ENCODE measurements at places on chromosomes 2 and 18. TPM values are rescaled to one million over a fixed set of nuclear protein-coding genes. Genes with fewer than 3 reads are reported as not detected.

DNA sequence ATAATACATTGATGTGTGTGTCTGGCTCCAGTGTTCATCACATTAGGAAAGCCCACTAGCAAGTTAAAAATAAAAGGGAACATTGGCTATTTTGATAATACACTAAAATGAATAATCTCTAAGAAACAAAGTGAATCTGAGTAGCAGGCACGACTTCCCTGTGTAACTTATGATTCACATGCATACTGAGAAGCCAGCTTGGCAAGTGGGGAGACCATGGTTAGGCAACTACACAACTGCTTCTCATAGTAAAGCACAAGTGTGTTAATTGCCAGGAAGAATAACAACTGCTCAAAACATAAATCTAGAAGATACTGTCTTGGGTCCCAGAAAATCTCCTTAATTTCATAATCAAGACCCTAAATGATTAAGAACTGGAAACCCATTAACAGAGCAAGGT is 4.0 kb downstream of the MYO5B start:
- DNase-seq, result no peak

- no peak for DNase-seq
Observed at GRCh38 chr18:7784171-7784570, 217.1 kb downstream of the PTPRM start.

GRCh38 chr2:31207790-31208189 is 9.5 kb downstream of the CAPN14 start:
- no peak for DNase-seq

GRCh38 chr2:31525876-31526275 is 54.9 kb downstream of the SRD5A2 start:
- DNase-seq, result no peak

DNA sequence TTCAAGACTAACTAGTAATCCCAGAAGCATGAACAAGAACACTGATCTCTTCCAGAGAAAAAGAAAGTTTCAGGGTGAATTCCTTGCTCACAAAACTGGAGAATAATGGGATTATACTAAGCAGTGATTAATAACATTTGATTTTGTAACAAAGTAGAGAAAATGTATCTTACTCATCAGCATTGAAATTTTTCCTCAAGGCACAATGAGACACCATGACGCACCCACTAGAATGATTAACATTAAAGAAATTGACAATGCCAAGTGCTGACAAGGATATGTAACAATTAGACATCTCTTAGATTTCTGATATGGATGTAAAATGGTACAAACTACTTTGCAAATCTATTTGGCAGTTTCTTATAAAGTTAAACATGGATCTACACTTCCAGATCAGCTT is 101.1 kb upstream of the EPHA4 start:
- DNase-seq, result no peak

GRCh38 chr2:43642363-43642762 is 5.3 kb downstream of the PLEKHH2 start:
- DNase-seq, result no peak

DNA sequence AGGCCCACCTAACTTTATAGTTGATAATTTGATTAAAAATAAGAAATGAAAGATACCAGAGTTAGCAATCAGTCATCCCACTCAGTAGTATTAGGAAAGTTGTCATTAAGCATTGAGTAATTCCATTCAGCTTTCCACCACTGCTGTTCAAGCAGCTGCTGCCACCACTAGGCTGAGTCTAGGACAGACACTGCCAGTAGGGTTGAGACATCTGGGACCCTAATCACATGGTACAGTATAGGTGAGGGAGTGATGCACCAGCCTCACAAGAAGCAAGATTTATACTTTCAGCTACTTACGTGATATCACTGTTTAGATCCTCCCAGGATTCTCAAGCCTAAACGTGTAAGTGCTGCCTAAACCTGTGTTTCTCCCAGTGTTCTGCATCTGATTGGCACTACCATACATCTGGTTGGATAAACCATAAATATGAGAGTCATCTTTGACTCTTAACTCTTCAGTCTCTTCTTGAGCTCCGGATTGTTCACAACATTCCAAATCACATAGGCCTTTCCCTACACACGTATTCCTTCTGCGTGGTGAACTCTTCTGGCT is 3.2 kb downstream of the UBXN4 start:
- DNase-seq, result no peak

DNA sequence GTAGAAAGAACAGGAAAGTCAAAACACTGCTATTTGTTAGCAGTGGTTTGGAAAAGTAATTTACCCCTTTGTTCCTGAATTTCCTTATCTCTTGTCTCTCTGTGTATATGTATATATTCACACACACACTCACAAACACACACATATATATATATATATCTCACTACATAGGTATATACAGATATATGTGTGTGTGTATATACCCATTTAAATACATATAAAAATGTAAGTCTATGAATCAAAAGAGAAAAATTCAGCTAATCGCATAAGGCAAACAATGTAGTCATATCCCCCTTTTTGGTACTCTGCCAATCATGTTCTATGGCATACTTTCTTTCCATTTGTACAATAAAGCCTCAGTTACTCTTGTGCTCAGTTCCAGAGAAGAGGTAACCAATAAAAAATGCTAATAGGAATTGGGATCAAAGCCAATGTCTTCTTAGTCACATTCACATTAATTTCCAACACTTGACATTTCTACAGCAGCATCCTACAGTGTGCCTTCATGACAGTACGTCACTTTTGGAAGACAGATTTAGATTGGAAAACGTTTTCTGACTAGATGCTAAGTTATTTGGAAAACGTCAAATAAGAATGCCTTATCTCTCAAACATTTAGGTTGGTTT is 94.6 kb downstream of the MC4R start:
- DNase-seq, result no peak

DNA sequence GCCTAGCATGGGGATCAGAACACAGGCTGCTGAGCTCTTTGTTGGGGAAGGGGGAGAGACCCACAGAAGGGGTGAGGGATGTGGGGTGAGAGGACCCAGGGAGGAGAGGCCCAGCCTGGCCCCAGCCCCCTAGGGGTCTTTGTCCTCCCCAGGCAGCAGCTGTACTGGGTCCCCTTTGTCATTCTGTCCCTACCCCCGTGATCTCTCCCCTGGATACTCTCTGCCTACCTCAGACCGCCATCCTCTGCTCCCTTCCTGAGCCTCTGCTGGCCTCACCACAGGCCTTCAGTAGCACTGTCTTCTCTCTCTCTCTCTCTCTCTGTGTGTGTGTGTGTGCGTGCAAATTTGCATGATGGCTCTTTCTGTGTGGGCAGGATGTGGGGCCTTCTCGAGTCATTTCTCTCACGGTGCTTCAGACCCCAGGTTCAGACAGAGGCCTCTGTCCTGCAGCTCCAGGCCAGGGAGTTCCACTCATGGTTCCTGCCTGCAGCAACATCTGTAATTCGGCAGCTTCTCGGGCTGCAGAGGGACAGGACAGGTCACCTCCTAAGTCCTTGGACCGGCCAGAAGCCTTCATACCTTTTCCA is 1.4 kb downstream of the PSD4 start:
- DNase-seq, result no peak

DNA sequence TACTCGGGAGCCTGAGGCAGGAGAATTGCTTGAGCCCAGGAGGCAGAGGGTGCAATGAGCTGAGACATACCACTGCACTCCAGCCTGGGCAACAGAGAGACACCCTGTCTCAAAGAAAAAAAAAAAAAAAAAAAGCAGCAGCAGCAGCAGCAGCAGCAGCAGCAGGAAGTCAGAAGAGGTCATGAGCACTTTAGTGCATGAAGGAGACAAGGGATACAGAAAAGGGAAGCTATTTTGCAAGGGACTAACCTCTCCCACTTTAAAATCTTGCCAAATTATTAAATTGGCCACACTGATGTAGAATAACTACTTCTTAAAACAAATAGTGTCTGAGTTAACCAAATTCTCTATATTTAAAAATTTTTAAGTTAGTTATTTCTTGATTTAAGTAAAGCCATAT is 113.4 kb upstream of the PDE1A start:
- no peak for DNase-seq

DNA sequence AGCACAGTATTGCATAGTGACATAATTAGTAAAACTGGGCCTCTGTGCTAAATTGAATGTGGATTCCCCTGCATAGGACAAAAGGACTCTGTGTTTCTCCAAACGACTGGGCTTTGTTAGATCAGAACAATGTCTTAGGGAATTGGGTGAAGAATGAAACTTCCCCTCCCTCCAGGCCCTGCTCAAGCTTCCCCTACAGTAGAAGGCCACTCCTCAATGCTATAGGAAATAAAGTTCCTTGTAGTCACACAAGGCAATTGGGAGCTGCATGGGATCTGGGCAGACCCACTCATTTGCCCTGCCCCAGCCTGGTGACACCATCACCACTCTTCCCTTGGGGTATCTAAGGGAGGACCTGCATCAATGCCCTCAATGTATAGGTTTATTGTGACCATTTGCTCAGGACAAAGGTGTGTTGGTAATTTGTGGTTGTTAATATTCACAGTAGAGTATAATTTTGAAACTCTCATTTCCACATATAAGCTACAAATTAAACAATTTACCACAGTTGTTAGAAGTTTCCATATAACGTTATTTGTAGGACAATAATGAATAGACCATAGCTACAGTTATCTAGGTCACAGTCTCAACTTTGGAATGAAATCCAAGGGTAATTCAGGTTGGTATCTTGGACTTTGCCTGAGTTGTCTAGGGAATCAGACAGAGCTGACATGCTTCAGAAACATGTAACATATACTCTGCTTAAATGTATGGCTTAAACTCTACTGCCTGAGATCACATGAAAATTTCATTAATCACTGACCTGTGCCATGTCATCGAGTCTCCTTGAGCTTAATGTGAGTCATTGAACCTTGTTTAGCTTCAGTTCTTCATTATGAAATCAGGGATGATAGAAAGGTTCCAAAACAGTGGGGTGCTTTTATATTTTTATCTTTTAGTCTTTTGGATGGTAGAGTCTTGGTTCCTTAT is 64.8 kb upstream of the DARS1 start:
- no peak for DNase-seq

DNA sequence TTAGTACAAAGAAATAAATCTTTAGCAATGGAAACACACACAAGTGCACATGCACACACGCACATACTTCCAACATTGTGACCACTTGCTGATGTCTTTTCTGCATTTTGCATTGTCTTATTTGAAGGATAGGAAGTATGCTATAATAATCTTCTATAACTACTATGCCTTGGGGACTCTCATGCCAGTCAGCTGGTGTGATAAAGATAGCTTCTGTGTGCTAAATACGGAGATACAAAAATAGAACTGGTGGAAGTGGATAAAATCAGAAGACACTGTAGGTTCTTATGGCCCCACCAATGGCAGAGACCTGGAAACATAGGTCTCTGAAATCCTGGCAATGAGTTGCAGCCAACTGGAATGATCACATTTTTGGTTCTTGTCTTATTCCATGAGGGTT is 31.5 kb upstream of the RASGRP3 start:
- DNase-seq, result no peak

- DNase-seq, result no peak
Observed at GRCh38 chr2:6164986-6165747, 473.0 kb downstream of the SOX11 start.

GRCh38 chr2:129469389-129469788 is 510.1 kb upstream of the RAB6C start:
- DNase-seq, result no peak

DNA sequence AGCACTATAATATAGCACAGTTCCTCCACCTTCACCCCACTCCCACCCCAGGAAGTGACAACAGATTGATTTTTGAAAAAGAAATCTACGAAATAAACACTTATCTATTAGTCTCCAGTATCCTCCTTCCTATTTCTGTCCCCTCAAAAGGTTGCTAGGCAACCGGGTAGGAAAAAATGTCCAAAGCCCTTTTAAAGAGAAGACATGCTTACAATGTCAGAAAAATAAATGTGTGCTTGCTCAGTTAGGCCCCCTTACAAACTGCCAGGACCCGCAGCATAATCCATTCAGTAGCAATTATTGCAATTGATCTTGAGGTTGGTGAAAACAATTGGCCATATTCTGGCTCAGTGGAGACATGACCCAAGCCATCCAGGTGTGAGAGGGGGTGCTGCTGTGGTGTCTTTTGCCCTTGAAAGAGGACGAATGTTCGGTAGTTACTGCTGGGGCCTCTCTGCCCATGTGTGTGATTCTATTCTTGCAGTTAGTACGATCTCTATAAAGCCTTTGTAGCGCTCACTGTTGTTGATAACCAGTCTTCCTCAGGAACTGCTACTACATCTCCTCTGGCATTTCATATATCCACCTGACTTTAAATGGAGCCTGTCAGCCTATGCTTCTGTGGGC is 144.3 kb downstream of the MYO3B start:
- DNase-seq, result no peak

DNA sequence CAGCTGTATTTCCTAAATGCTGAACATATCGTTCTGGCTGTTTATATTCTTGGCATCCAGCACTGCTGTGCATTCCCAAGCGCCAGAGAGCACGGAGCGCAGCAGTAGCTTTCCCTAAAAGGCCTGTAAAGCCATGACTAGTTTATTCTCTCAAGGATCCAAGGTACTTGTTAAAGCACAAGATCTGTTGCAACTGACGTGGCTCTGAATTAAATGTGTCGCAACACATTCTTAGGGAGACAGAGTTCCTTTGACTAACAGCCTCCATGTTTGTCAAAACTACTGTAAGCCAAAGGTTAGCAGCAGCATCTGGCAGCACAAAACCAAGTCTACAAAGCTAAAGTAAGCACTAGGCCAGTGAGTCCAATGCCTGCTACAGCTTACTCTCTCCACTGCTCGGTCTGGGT is 188.6 kb upstream of the FN1 start:
- no peak for DNase-seq

The C2orf66 gene
- total RNA-seq, result not detected

The NAT8 gene
- not detected for total RNA-seq

The CIDEA gene
- total RNA-seq, result 18.8 TPM

The CDH20 gene
- 0.39 TPM for total RNA-seq

The RNF152 gene
- total RNA-seq, result 16.7 TPM

The FOXD4L1 gene
- total RNA-seq, result not detected

The SPATA3 gene
- not detected for total RNA-seq
